ENCODE measurements at places on chromosomes 11 and 22.

- no peak for DNase-seq
These were observed 11.6 kb downstream of the DDX17 start for GRCh38 chr22:38494498-38494897.

GRCh38 chr11:111561791-111562325 lies 21.3 kb downstream of the LAYN start:
- DNase-seq: no peak

- no peak for DNase-seq
These were observed 13.2 kb upstream of the OR4C12 start for GRCh38 chr11:49995565-49995964.

DNA sequence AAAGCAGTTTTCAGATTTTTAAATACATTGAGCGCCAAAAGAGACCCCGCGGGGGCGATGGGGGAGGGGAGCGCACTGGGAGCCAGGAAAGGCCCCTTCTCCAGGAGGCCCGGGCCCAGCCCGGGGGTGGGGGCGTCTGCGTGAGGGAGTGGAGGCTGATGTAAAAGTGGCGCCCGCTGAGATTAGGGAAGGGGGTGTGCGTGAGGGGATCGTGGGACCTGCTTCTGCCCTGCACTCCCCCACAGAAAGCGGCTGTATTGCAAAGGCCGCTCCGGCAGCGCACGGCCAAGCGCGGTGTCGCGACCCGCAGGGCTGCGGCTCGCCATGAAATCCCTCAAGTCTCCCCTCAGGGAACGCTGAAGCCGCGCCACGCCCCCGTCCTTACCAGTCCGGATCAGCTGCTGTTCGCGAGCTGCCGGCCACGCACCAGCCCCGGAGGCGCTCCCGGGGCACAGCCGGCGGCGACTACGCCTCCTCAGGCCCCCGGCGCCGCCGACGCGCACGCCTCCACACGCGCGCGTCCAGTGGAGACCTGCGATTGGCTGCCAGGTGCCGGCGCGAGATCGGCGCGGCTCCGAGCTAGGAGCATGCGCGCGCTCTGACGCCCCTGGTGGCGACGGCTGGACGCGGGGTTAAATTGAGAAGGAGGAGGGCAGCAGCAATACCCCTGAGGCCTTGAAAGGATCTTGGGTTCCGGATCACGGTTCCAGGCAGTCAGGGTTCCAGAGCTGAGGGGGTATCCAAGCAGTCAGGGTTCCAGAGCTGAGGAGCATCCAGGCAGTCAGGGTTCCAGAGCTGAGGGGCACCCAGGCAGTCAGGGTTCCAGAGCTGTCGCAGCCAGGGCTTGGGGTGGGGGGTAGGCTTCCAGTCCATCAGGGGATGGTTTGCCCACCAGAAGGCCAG lies at the start of gene ZNF280B:
ZNF280B (minus strand) TSS at position 469 of the 903 bp plus-strand sequence. CDS start 19,344 bp downstream, outside the sequence.
- peak; percentile 79 for DNase-seq

DNA sequence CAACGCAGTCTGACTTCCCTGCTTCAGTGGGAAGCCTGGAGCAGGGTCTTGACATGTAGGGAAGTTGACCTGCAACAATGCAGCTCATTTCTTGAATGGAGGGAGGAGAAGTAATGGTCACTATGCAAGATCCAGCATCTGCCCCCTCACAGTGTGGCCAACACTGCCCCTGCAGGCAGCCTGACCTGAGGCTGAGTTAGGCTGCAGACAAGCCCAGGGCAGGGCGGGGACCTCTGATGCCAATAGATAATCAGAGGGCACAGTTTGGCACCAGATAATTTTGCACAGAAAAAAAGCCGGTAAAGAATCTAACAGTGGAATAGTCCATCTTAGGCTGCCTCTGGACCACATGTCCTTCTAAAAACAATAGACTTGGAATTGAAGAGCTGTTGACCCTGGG lies 182.3 kb downstream of the DSCAML1 start:
- DNase-seq: no peak

DNA sequence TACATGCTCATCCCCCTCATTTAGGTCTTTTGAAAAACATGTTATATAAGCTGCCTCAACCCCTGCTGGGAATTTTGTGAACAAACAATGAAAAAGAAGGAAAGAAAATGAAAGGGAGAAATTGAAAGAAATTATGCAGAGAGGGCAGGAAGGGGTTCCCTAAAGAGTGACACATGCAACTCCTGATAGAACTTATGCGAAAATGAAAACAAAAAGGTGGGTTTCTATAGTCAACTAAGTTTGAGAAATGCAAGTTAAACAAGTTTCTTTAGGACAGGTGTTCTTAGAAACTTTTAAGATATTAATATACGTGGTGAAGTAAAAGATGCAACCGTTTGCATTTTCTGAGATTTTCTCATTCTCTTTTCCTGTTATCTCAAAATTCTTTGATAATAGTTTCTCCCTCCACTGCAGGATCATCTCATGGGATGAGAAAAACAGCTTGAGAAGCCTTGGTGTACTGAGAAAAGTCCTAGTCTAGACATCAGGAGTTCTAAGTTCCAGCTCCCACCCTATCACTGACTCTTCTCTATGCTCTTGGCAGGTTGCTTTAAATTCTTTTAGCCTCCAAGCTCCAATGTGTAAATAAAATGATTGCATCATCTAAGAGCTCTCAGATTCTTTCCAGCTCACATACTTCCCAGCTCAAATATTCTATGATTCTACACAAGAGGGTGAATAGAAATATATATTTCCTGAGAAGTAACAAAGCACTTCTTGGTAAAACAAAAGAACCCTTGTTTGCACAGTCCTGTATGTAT lies 109.2 kb downstream of the FAM76B start:
- DNase-seq: no peak

DNA sequence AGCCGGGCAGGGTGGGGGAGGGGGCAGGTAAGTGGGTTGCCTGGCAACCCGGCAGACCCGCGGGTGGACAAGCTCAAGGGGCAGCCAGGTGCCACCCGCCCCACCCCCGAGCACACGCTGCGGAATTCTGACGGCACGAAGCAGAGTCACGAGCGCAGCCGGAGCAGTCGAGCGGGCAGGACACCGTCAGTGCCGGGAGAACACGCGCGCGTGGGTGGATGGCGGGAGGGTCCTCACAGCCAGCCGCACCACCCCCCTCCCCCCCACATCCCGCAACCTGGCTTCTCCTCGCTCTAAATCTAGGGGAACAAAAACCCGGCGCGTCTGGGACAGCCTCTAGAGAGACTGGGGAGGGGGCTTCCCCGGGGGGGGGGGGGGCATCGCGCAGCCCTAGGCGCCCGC lies 133.1 kb upstream of the HSD17B12 start:
- no peak for DNase-seq

- no peak for DNase-seq
These were observed 24.3 kb upstream of the ADA2 start for GRCh38 chr22:17243524-17243923.

DNA sequence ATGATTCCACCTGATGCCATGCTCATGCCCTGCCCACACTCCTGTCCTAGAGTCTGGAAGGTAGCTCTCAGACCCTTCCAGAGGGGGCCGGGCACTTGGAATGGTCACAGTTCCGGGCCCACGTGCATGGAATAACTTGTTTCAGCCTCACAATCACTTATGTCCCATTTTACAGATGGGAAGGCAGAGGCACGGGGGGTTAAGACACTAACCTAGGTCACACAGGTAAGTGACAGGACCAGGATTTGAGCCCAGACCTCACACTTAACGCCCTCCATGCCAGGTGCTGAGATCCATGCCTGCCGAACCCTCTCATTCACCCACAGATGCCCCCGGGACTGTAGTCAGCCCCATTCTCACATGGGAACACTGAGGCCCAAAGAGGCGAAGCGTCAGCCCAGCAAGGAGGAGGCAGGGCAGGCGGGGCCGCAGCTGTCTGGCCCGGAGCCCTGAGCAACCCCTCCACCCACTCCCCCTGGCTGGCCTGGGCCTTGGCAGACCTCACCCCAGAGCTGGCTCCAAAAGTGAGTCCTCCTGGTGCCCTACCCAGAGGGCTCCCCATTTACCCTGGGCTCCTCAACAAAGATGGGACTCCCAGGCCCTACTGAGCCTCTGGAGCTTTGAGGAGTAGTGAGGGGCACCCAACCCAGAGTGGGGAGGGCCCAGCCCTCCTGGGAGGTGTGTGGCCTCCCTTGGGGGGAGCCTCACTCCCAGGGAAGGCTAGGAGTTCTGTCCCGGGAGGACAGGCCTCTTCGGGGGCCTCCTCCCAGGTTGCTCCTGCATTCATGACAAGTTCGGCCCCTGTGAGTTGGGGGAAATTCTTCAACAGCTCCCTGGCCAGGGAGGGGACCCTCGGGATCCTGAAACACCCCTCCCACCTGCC lies 2.4 kb upstream of the ALDH3B1 start:
- DNase-seq: no peak

- DNase-seq: no peak
These were observed 35.4 kb downstream of the SLN start for GRCh38 chr11:107676336-107677057.

- no peak for DNase-seq
These were observed 22.6 kb downstream of the RASD2 start for GRCh38 chr22:35563211-35563610.

DNA sequence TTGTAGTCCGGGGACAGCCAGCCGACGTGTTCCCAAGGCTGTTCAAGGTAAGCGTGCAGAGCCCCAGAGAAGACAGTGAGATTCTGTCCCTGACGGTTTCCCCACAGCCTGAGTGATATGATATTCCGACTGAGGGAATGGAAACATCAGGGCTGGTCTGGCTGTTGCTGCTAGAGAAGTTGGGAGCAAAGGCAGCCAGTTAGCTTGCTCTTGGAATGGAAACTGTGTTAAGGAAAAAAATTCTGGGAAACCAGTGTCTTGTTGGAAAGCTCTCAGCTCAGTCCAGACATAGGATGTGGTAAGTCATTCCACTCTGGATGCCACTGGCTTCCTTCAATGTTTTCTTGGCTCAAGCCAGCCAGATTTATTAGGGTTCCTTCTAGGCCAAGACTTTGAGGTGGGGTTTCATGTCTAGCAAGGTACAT lies 8.8 kb downstream of the CRY2 start:
- no peak for DNase-seq

DNA sequence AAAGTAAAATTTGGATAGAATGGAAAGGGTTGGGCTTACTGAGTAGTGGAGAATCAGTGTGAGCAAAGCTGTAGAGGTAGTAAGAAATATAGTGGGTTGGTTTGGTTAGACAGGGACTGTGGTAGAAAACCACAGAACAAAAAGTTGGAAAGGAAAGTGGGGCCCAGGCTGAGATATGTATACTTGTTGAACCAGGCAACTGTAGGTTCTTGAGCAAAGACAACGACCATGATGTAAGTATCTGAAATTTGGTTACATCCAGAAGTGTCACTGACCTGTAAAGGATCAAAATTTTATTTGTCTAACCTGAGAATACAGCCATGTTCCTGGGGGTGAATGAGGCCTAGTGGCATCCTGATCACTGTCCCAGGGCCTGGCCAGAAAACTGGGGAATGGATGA lies 114.1 kb downstream of the STIM1 start:
- no peak for DNase-seq

GRCh38 chr11:35588627-35589026 lies 29.6 kb upstream of the FJX1 start:
- no peak for DNase-seq

DNA sequence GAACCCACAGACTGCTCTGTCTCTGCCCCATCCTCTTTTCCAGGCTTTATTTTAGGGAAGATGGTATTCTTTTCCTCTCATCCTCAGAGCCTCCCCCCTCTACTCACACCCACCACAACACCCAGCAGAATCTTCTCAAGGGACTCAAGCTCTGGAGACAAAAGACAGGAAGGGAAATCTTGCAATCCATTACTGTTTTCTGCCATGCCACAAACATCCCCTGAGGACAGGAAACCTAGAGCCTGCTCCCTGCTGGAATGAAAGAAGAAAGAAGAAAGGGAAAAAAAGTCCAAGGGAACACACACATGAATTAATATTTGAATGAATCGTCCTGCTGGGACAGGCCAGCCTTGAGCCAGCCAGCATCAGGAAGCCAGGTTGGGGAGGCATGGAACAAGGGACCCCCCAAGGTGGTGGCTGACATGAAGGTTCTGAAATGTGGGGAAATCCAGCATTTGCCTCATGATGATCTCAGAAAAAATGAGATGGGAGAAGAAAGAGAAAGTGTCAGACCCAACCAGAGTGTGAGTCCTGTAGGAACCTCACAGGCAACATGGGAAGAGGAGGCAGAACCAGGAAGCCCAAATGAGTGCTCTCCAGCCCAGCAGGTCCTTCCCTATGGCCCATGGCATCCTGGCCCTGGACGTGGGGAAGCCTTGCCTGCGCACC lies 34.0 kb downstream of the SLCO2B1 start:
- DNase-seq: no peak

DNA sequence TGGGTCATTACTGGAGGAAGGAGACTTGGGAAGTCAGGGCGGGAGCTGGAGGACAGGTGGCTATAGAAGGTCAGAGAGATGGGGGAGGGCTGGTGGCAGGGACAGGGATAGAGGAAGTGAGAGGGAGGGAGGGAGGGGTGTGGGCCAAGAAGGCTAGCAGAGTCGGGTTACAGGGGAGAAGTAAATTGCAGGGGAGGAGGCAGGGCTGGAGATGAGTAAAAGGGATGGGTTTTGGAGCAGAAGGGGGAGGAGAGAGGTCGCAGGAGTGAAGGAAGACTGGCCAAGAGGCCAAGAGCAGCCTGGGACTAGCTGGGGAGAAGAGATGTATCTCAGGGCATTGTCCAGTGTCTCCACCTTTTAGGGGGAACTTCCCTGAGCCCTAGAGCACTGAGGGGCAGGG lies 33.0 kb downstream of the LRRC10B start:
- no peak for DNase-seq

DNA sequence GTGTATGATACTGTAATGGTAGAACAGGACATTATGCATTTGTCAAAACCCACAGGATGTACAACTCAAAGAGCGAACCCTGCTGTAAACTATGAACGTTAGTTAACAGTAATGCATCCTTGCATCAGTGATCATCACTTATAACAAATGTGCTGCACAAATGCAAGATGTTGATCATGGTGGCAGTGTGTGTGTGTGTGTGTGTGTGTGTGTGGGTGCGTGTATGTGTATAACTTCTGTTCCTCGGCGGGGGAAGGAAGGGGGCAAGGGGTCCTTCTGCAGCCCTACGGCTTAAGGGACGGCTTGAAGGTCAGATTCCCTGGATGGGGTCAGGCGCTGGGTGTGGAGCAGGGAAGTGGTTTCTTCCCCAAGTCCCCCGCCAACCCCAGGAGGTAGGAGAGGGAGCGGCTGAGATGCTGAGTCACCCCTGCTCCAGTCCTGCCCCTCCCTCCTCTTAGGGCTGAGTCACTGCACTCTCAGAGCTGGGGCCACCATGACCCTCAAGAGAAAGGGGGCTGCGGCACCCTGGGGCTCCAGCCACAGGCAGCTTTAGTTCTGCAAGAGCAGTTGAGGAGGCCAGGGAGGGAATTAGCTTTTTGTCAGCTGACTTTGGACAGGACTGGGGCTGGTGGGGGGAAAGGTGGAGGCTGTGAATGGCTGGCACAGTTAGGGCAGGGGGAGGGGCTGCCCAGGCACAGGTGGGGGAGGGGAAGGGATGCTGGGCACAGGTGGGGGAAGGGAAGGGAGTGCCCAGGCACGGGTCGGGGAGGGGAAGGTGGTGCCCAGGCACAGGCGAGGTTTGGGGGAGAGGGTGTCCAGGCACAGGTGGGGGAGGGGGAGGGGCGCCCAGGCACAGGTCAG lies 8.8 kb upstream of the CTSD start:
- peak; percentile 32 for DNase-seq

All from activated CD4-positive, alpha-beta T cell treated with anti-CD3 and anti-CD28 coated beads, Interleukin-2, amount 50 U/mL, for 1 hour (primary cell).